ENCODE measurements at places on chromosomes 4 and X.

- no peak for DNase-seq
Measured at GRCh38 chr4:116755051-116755450, 330.3 kb downstream of the TRAM1L1 start.

DNA sequence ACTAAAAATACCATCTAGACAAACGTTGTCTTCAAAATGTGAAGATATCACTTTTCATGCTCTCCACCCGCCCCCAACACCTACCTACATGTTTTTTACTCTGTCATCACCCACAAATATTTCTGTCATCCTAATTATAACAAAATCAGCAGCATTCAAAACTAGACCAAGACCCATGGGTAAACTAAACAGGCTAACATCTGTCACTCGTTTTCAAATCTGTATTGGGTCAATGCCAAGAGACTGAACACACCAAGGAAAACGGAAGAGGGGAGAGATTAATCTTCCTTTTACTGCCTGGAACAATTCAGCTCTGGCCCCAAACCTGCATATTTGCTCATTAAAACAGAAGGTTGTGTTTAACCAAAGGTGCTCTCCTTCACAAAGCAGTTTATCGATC lies 17.5 kb downstream of the FAM184B start:
- peak; percentile 67 for DNase-seq

DNA sequence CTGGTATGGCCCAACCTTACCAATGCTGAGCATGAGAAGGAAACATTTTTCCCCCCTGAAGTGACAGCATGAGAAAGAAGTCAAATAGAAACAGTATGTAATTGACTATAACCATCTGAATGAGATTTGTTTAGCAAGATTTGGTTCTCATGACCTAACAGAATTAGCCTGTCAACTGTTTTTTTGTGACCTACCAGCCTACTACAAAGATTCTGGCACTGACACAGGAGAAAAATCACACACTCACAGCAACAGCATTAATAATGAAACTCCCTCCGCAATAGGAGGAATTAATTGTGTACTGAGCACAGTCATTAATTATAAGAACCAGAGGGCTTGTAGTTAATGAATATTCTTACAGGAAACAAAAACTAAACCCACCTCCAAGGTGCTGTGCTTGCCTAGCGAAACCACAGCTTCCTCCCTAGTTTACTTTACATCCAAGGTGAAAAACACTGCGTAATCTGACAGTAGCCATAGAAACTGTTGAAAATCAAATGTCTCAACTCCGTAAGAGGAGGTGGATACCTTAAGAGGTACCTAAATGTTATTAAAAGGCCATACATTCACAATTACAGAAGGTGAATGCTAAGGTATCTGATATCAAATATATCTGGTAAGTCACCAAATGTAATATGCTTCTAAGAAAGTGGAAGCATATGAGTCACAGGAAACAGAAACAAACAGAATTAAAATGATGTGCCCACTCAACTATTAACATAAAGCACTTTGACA lies 34.9 kb downstream of the MMRN1 start:
- no peak for DNase-seq

GRCh38 chrX:1388651-1389050 lies 3.3 kb downstream of the SLC25A6 start:
- no peak for DNase-seq

GRCh38 chrX:46279214-46279924 lies 265.9 kb downstream of the ZNF674 start:
- no peak for DNase-seq

GRCh38 chrX:140504371-140505324 lies at the start of gene SOX3:
Gene SOX3 (minus strand): TSS chrX:140505069. CDS start chrX:140505060, 9 bp downstream.
- DNase-seq: peak; percentile 58

All from eye (tissue), 1 donor.